Pancreas (tissue), 10 donors: ENCODE measurements at places on chromosomes 2 and 18. TPM values are rescaled to one million over a fixed set of nuclear protein-coding genes. Genes with fewer than 3 reads are reported as not detected.
A peak's percentile ranks its signal among the peaks of the same experiment; 100 is the strongest.

DNA sequence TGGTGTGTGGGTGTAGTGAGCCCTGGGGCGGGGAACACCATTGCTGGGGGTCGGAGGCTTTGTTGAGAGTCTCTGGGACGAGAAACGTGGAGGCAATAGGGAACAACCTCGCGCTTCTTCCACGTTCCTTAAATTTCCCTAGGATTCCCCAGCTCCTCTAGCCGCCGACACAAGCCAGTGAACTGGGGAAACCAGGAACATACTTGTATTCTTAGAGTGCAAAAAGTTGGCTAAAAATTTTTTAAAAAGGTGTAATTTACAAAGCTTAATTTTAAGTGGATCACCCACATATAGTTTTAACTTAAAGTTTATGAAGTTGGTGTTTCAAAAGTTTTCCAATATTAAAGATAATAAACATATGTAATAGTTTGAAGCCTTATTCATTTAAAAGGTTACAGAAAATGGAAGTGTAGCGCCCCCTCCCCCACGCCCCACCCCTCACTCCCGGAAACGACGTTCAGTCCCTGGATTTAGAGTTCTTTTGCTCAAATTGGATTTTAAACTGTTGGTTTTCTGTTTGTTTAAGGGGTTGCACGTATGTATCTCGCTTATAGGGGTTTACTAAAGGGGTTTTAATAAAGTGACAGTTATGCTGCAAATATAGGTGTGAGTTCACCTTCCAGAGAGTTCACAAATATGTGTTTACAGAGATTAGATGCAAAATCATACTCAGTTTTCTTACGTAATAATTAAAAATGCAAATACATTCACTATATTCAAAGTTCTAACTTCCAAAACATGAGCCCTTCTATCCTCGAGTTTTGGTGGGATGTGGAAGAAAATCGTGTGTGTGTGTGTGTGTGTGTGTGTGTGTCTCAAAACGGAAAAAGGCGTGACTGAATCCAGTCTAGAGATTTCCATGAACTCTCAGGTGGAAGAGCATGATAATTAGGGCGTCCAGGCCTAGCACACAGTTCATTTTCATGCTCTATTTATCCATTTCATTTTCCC lies 872 bp downstream of the DSG2 start:
- H3K27ac ChIP-seq: peak overlapping the region; percentile 96
- H3K4me1 ChIP-seq: peaks cover 3% of the 10 kb centered on the region
- peak; percentile 29 for DNase-seq
- no peaks in the 10 kb centered on the region for H3K27me3 ChIP-seq
- no peaks in the 10 kb centered on the region for H3K36me3 ChIP-seq

- peak overlapping the region; percentile 57 for H3K27ac ChIP-seq
- no peaks in the 10 kb centered on the region for H3K27me3 ChIP-seq
These were observed 65.6 kb downstream of the HS1BP3 start for GRCh38 chr2:20585359-20585709.

- DNase-seq: no peak
- no peak overlapping the region for H3K4me3 ChIP-seq
- no peaks in the 10 kb centered on the region for H3K36me3 ChIP-seq
- no peaks in the 10 kb centered on the region for H3K27me3 ChIP-seq
- H3K27ac ChIP-seq: no peak overlapping the region
These were observed 341.6 kb upstream of the VWC2L start for GRCh38 chr2:214069254-214069653.

DNA sequence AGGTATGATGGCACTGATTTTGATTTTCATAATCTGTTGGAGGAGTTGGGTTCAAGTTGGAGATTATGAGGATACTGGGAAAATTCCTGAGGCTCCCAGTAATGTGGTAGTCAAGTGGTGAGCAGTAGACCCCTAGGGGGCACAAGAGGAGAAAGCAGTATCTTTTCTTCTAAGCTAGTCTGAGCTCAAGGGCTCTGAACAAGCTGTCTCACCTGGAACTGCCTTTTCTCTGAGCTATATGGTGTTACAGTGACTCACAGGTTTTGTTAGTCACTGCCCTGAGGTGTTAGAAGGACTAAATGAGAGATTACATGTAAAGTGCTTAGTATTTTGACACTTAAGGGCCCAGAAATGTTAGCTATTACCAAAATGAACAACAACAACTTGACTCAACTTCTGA lies 42.2 kb downstream of the CD302 start:
- DNase-seq: no peak
- H3K36me3 ChIP-seq: peaks cover 8% of the 10 kb centered on the region
- H3K27me3 ChIP-seq: no peaks in the 10 kb centered on the region
- no peak overlapping the region for H3K4me3 ChIP-seq
- no peaks in the 10 kb centered on the region for H3K4me1 ChIP-seq

GRCh38 chr2:233056961-233057605 lies 3.1 kb upstream of the INPP5D start:
- H3K4me3 ChIP-seq: no peak overlapping the region
- no peaks in the 10 kb centered on the region for H3K4me1 ChIP-seq
- H3K27ac ChIP-seq: no peak overlapping the region
- no peaks in the 10 kb centered on the region for H3K36me3 ChIP-seq

- no peak overlapping the region for H3K27ac ChIP-seq
- no peaks in the 10 kb centered on the region for H3K27me3 ChIP-seq
- DNase-seq: no peak
- H3K36me3 ChIP-seq: no peaks in the 10 kb centered on the region
These were observed 30.3 kb upstream of the B3GNT7 start for GRCh38 chr2:231364961-231365810.

- H3K27ac ChIP-seq: no peak overlapping the region
- no peaks in the 10 kb centered on the region for H3K27me3 ChIP-seq
- H3K36me3 ChIP-seq: no peaks in the 10 kb centered on the region
These were observed 16.5 kb upstream of the SERPINB7 start for GRCh38 chr18:63758615-63759240.

RNF125 gene
- polyA plus RNA-seq: 0.92 TPM

C2orf80 gene
- polyA plus RNA-seq: not detected

SP9 gene
- not detected for polyA plus RNA-seq

ACADL gene
- 27.7 TPM for polyA plus RNA-seq

DSC3 gene
- 0.05 TPM for polyA plus RNA-seq
